ENCODE measurements at places on chromosomes 6 and 20.

GRCh38 chr20:24862606-24863005 is 86.5 kb upstream of the CST7 start:
- DNase-seq: no peak

- DNase-seq: no peak
Measured at GRCh38 chr20:58909585-58909984, 57.1 kb downstream of the GNAS start.

DNA sequence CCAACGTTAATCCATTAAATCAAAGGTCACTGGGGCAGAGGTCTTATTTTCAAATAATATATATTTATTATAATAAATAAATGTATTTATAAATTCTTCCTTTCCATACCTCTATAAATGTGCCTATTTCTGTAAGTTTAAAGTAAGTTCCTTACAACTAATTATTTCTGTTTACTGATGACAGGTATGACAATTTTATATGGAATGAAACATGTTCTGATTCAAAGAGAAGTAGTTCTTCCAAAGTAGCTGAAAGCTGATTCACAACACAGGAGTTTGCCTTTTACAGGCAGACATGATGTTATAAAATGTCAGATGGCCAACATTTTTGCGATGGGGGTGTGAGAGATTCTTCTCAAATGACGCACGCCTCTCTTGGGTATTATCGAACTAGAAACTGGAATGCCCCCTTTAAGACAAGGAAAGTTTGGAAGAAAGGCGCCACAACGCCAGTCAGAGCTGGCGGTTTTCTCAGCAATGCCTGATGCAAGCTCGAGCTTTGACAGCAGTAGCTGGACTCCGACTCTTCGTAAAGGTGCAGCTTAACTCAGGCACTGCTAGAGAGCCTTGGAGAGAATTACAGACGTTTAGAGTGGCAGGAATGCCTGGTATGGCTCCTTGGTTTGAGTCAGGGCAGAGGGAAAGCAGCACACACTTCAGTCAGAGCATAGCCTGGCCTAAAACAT is 92.1 kb downstream of the FOXC1 start:
- DNase-seq: peak; percentile 78

DNA sequence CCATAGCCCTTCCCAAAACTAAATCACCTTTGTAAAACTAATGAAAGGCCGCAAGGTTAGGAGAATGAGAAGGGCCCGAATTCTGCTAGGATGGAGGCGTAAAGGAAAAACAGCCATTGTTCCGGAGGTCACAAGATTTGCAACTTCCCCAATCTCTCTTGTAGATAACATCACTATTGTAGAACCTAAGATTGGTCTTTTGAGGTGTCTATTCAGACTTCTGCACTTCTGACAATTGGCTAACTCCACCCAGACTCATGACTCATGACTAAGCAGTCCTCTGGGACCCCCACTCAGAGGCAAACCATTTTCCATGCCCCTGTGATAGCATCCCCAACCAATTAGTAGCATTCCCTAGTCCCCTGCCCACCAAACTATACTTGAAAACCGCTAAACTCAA is 210.5 kb upstream of the SHLD1 start:
- DNase-seq: no peak

DNA sequence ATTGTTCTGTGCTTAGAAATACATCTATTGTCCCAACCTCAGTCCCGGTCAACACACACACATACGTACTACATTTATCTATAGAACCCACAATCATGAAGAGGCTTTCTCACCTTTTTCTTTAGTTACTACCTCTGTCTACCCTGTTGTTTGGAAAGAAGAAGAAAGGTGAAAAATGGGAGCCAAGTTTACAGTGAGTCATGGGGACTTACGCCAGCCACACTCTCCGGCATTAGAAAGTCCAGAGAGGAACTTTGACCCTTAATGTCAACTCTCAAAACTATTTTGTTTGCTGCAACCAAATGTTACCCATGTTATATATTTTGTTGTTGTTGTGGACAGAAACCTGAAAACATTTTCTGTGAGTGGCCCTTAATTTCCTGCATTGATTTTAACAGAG is 259.1 kb downstream of the ZFAND3 start:
- DNase-seq: no peak

- peak; percentile 65 for DNase-seq
Measured at GRCh38 chr6:27651371-27651732, 178.4 kb upstream of the ZNF184 start.

DNA sequence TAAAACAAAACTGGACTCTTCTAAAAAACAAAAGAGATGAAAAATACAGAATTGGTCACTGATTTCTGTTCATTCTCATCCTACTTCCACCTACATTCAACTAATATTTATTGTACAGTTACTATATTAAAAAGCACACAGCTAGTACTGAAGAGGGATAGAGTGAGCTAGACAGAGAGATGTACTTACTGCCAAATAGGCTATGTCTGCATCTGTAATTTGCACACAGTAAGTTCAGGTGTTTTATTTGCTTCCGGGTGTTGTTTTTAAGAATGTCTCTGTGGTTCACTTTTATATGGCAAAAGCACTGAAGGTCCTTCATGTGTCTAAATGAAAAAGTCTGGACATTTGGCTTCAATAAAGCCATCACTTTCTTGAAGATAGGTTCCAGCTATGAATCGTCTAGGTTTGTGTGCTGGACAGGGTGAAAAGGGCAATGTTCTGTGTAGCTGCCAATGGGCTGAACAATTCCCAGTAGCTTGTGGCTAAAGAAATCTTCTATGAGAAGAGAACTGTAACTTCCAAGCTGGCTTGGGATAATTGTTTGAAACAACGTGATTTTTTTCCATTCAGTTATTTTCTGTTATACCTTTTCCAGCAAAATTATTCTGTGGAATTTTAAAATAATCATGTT is 47.3 kb downstream of the EPB41L2 start:
- no peak for DNase-seq

DNA sequence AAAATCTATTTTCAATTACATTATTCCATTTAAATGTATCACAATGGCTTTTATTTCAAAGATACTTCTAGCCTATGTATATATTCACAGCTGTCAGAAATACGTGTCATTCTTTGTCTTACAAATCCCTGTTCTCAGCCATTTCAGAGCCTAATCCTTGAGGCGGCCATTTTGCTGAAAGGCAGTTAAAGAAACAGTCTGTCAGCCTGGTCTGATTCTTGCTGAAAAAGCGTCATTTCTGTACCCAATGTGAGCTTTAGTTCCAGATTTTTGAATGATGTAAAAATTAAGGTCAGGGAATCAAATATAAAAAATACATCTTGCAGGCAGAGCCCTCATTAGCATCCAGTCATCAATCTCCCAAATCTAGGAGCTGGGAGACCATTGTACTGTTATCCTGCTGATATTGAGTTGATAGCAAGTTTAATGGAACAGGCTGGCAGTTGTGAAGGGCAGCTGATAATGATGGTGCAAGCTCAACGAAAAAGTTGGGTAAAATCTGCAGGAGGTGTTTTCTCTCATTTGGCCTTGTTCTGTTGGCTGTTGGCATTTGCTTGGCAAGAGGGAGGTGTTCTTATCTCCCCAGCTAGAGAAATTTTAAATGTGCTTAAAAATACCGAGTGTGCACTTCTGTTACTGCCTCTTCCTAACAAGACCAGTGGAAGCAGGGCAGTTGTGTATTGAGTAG is 314.8 kb downstream of the SOX4 start:
- DNase-seq: no peak

DNA sequence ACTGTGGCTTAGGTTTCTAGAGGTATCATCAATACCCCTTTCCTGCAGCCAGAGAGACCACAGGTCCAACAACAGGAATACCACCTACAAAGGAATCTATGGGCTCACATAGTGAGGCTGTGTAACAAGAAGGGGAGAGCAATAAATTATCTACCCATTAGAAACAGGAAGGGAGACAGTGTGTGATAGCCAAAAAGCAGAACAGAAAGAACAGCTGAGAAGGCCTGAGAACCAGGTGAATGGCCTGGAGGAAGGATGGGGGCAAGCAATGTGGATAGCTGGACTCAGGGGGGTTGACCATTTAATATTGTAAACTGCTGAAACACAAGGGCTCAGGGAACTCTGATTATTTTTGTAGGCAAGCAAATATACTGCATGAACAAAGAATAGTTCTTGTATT is 628.2 kb downstream of the COL12A1 start:
- DNase-seq: no peak

GRCh38 chr6:35922139-35922554 is 1.2 kb upstream of the SRPK1 start:
- no peak for DNase-seq

DNA sequence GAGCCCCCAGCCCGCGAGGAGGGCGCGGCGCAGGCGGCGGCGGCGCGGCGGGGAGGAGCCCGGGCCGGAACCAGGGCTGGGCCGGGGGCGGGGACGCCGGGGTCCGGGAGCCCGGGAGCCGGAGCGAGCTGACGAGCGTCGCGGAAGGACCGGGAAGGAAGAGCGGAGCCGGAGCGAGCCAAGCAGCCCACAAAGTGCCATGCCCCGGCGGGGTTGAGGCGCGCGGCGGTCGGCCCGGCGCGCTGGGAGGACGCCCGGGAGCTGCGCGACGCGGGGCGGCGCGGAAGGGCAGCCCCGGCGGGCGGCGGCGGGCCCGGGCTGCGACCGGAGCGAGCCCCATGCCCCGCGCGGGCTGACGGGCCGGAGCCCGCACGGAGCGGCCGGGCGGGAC is 289 bp downstream of the FOXP4 start:
- peak; percentile 80 for DNase-seq

Data from epithelial cell of esophagus (primary cell).